Hair follicle dermal papilla cell (primary cell): ENCODE measurements at places on chromosomes 2 and 18. TPM values are rescaled to one million over a fixed set of nuclear protein-coding genes. Genes with fewer than 3 reads are reported as not detected.

Gene SLC5A7
- not detected in 2 replicates for total RNA-seq

Gene BCL2
- total RNA-seq = 1.8 and 3.7 TPM in 2 replicates

Gene SLC39A6
- 123 and 133 TPM in 2 replicates for total RNA-seq

Gene FRZB
- total RNA-seq = 0.32 and 0.73 TPM in 2 replicates

Gene BARD1
- 30.1 and 53.9 TPM in 2 replicates for total RNA-seq
